Foreskin keratinocyte (primary cell): ENCODE measurements at places on chromosomes 11 and 22.
A peak's percentile ranks its signal among the peaks of the same experiment; 100 is the strongest.

DNA sequence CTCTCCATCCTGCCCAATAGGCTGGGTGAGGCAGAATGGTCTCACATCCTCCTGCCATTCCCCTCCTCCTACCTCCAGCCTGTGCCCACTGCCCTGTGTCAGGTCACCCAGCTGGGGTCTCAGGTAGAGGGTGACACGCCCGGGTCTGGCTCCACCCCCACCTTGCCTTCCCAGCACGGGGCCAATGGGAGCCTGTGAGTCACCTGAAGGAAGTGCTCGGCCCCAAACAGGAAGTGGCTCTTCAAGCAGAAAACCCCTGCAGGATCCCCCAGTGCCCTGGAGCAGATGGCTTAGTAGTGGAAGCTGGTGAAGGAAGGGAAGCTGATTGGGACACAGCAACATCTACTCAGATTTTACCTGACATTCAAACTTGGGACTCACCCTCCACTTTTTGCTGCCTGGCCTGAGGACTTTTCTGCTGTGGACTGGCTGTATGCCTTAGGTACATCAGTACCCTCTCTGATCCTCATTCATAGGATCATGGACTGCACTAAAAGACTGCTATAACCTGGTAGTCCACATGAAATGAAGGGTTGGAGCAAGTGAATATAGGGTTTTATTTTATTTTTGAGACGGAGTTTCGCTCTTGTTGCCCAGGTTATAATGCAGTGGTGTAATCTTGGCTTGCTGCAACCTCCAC, 33.4 kb downstream of the GDPD5 start:
- peak; percentile 14 for DNase-seq

- DNase-seq: no peak
These were observed 16.9 kb downstream of the RTCB start for GRCh38 chr22:32395107-32395506.

GRCh38 chr11:96147906-96148486, 195.0 kb downstream of the MAML2 start:
- peak; percentile 86 for DNase-seq

DNA sequence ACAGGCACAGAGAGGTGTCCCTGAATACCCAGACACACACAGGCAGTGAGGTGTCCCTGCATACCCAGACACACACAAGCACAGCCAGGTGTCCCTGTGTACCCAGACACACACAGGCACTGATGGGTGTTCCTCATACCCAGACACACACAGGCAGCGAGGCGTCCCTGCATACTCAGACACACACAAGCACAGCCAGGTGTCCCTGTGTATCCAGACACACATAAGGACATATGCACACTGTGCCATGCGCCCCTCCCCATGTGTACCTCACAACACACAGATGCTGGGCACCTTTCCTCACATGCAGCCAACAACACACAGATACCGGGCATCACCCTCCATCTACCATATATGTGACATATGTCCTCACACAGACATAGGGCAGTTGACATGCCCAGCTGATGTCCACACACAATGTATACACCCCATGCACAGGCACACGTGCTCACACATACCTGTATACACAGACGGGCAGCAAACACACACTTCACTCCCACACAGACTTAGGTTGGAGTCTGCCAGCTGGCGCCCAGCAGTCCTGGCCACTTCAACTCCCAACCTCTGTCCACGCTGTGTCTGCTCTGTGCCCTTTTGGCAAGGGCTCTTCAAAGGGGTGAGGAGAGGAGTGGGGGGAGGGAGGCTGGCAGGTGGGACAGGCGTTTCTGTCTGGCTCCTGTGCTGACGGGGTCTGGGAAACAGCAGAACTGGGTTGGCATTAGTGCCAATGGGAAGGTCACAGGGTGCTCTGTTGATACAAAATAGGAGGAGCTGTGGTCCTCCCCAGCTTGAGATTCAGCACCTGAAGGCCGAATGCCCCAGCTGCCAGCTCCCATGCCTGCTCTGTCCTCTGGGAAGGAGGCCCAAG, 69.4 kb upstream of the ALX4 start:
- no peak for DNase-seq

DNA sequence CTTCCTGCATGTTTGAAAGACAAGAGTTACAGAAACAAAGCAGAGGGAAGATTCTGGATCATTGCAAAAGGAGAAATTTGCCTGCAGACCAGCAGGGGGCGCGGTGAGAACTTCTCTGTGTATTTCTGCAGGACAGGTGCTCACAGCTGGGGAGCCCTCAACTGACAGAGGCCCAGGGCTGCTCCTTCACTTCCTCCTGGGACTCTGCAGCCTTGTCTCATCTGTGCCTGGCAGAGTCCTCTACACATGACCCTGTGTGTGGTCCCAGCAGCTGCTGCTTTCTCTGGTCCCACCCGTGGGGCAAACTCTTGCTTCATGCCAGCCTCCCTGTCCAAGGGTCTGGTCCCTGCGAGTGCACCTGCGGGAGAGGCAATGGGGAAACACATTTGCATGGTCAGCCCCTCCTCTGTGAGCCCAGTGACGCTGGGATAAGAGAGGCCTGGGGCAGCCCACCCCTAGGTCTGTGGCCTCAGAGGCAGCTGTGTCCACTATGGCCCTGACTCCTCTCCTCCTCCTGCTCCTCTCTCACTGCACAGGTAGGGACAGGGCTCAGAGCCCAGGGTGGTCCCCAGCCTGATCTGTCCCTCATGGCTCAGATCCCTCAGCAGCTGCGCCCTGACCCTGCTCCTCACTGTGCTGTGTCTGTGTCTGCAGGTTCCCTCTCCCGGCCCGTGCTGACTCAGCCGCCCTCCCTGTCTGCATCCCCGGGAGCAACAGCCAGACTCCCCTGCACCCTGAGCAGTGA, 43.2 kb upstream of the VPREB1 start:
- DNase-seq: no peak

DNA sequence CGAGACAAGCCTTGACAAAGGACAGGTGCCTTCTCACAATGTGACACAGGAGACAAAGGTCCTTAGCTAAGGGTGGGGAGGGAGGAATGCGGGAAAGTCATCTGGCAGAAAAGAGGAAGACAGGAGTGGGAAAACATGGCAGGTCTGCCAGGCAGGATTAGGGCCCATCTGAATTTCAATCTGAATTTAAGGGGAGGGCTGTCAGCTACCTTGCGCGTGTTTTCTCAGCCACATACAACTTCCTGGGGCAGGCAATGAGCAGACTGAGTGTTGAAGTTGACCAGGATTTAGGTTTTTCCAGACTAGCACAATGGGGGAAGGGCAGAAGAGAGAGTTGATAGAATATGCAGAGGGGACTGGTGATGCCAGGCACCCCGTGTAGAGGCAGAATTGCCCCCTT, 66.7 kb upstream of the LARGE1 start:
- DNase-seq: no peak

- no peak for DNase-seq
These were observed 4.1 kb downstream of the NHERF4 start for GRCh38 chr11:119189393-119189792.

DNA sequence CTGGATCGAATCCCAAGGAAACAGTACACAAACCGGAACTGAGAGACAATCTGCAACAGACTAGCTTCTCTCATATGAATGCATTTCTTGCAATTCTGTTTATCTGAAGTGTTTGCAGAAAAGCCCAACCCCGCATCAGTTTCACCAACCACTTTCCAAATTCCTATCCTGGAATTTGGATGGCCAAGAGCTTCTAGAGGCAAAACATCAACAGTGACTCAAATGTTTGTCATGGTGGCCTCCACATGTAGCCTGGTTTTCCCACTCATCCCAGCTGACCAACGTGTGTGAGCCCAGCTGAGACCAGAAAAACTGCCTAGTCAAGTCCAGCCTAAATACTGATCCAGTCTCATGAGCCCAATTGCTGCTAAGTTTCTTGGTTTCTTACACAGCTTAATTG, 8.3 kb upstream of the MIEF1 start:
- DNase-seq: no peak

DNA sequence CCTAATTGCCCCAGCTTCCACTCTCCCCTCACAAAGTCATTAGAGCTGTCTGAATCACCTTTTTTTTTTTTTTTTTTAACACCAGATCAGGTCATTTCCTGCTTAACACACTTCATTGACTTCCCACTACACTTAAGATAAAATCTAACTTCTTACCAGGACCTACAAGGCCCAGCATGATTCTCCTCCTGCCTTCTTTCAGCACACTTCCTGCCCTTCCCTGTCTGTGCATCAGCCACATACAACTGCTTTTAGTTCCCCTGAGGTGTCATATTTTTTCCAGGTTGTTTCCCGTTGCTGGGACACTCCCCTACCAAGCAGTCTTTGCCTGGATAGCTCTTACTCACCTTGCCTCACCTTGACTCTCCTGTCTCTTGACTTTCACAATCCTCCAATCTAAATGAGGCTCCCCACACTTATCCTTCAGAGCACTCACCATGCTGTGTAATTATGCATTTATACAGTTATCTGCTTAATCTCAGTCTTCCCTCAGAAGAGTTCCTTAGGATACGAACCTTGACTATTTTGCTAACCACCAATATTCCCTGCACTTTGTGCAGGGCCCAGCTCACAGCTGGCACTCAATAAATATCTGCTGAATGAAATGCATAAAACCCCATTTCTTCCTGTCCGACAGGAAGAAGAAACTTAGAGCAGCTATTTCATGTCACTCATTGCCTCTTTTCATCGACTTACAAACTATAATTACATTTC, 96.6 kb upstream of the AKIP1 start:
- DNase-seq: peak; percentile 98
